ENCODE measurements at places on chromosomes 2 and 18.
A peak's percentile ranks its signal among the peaks of the same experiment; 100 is the strongest.

- DNase-seq: no peak
These were observed 107.9 kb downstream of the FAM124B start for GRCh38 chr2:224293976-224294375.

DNA sequence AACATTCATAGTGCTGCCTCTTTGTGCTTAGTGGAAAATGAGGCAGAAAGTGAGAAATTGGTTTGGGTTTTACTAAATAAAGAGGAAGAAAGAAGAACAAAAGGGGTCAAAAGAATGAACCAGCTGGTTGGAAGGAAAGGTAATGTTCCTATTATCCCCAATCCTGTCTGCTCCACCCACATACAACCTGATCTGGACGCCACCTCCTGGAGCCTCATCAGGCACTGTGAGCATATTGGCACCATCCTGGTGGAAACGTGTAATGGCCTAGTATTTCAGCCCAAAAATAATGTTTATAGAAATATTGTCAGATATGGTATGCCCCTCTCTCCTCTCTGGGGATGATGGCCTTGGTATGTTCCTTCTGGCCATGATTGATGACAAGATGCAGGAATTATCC is 35.6 kb upstream of the ASNSD1 start:
- DNase-seq: no peak

DNA sequence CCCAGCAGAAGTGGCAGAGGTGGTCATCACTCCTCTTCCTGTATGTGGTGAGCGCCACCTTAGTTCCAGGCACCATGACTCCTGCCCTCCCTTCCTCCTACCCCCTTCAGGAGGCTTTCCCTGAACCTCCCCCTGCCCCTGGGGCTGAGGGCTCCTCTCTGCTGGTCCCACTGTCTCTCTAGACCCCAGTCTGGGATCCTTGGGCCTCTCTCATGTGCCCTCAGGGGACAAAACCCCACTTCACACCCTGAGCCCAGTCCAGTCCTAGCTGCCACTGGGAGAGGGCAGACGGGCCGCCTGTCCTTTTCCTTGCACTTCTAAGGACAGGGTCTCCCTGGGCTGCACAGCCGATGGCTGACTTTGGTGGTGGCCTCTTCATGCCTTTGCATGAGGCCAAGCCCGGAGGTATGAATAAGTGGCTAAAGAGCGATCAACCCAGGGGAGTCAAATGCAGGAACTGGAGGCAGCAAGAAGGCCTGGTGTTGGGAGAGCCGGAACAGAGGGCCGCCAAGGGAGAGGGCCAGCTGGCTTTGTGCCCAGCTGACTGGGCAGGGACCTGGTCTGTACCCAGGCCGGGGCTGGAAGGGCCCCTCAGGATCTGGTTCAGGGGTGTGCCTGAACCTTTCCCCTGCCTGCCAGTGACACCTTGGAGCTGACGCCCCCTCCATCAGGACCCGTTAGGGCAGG is 29.5 kb downstream of the GLI2 start:
- no peak for DNase-seq

DNA sequence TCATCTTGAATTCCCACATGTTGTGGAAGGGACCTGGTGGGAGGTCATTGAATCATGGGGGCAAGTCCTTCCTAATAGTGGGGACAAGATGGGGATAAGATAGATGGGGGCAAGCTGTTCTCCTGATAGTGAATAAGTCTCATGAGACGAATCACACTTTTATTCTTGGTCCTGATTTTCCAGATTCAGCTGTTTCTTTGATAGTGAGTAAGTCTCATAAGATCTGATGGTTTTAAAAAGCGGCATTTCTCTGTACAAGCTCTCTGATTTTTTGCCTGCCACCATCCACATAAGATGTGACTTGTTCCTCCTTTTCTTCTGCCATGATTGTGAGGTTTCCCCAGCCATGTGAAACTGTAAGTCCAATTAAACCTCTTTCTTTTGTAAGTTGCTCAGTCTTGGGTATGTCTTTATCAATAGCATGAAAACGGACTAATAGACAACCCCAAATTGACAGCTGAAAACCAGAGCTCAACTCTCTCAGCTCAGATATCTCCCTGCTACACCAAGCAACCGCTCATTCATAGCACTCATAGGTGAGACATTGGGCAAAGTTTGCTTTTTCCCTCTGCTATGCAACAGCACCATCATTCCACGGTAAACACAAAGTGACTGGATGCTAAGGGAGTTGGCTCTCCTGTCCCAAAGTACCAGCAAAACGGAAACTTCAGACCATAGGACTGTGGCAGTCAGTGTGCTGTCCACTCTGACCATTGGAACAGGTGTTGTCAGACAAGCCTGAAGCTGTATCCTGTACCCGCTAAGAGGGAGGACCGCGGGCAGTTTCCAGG is 44.9 kb upstream of the TBC1D8 start:
- DNase-seq: no peak

DNA sequence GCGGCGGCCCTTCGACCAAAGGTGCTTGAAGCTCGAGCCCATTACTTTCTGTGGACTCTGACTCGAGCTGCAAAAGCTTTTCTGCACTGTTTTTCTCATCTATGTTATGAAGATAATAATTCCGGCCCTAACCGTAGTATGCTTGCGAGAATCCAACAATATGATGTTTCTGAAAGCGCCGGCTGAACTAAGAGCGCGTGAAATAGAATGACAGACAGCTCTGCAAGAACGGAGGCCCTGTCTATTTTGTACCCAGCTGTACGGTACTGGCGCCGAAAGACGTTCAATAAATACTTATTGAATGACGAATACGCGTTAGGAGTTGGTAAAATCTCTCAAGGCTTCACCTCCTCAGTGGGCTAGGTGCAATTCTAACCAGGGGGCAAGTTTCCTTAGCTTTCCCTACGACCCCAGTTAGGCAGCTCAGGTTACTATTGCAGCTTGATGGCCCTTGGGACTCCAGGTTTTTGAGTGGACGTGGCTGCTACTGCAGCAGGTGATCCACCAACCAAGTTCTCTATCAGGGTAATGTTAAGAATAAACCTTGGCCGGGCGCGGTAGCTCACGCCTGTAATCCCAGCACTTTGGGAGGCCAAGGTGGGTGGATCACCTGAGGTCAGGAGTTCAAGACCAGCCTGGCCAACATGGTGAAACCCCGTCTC is 570 bp downstream of the SCRN3 start:
- DNase-seq: no peak

DNA sequence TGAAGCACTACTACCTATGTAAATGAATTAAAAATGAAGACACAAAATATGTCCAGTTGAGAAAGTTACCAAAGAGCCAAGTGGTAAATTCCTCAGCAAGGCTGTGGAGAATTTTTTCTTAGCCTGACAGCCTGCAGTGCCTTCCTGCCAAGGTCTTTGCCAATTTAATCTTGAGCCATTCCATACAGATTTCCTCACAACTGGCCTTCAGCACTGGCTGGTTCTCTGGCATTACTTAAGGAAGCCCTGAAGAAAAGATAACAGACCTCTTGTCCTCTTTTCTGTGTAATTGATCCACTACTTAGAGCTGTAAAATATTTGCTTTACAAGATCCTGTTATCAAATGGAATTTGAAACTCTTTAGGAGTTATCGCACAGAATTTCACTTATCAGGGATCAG is 334.2 kb upstream of the LRRTM1 start:
- no peak for DNase-seq

DNA sequence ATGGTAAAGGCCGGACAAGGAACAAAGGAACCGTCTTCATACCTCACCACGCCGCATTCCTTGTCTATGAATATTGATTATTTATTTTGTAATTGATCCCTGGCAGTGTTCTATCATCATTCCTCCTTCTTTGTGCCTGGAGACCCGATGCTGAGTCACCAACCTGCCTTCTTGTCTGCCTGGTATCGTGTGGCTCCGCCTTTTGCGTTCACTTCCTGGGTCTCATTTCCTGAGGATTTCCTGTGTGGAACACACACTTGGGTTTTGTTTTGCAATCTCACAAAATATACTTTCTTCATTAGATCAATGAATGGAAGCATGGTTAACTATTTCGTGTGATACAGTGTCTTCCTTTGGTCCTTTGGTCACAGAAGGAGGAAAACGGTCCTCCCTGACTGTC is 95.5 kb upstream of the SNTG2 start:
- peak; percentile 39 for DNase-seq

DNA sequence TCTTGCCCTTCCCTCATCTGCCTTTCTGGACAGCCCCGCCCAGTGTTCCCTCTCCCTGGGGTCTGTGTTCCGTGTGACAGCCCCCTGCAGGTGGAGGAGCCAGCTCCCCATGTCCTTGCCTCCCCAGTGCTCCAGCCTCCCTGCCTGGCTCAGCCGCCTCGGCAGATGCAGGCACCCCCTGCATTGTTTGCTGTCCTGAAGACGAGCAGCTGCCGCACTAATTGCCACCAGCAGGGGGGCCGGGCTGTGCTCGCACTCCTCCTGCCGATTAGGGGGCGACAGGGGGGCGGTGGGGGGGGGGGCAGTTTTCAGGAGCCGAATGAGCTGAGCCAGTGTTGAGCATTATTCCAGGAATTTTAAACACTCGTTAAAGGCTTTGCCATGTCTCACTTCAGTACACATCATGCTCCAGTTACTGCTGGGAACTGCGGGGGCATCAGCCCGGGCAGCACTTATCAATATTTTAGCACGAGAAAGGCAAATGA is 23.3 kb downstream of the SIX3 start:
- no peak for DNase-seq

DNA sequence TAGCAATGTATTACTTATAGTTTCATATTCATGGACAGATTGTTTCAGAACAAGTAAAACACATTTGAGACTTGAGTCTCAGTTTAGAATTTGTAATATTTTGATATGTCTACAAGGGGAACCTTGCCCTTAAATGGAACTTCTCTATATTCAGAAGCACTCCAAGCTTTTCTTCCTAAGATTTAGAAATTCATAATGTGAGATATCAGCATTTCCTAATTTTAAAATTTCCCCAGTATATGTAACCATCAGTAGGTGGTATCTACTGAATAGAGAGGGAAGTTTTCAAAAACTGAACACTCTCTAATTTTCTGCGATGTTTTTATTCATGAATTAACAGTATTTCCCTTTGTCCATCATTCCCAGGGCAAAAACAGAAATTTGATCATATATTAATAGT is 7.6 kb downstream of the ANKRD62 start:
- no peak for DNase-seq

DNA sequence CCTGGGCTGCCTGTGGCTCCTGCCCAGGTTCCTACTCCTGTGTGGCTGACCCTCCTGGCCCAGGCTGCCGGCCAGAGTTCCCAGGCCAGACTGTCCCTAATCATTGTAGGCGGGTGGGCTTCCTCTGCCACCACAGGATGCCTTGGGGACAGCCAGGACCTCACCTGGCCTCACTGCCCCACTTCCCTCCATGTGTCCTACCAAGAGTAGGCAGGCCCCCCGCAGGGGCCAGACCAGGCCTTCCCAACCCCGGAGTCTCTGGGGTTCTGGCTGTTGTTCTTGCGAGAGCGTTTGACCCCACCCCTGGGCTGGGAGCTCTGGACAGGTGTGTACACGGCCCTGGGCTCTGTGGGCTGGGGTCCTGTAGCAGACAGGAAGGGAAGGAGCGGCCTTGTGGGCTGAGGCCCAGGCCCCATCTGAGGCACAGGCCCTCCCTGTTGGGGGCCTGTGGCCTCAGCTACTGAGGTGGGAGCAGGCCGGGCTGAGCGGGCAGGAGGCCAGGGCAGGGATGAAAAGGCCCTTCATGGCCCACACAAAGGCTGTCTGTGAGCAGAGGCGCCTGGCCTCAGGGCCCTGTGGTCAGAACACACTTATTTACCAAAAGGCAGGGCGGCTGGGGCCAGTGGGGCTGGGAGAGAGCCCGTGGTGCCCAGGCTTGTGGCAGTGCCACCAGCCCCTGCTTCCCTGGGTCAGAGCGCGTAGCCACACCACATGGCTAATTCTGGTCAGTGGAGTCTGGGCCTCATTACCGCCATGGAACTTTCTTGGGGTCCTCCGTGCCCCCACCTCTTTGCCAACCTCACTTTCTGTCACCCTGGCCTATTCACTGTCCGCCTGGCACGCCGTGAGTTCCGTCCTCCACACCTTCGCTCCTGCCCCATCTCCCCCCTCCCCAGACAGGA is 2.0 kb downstream of the SNORC start:
- no peak for DNase-seq

DNA sequence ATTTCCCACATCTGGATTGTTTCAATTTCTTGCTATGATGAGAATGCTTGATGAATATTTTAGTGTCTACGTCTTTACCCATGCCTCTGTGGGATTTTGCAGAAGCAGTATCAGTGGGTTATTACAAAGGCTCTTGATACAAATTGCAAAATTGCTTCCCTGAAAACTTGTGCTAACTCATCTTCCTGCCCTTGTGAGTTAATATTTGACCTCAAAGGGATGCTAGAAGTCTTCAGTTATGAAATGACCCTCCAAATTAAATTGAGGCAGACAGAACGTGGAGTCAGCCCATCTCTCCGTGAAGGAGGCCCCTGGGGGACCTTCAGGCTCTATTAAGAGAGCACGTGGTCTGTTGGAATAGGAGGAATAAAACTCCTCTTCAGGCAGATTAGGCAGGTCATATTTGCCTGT is 239.2 kb upstream of the HS6ST1 start:
- DNase-seq: no peak

DNA sequence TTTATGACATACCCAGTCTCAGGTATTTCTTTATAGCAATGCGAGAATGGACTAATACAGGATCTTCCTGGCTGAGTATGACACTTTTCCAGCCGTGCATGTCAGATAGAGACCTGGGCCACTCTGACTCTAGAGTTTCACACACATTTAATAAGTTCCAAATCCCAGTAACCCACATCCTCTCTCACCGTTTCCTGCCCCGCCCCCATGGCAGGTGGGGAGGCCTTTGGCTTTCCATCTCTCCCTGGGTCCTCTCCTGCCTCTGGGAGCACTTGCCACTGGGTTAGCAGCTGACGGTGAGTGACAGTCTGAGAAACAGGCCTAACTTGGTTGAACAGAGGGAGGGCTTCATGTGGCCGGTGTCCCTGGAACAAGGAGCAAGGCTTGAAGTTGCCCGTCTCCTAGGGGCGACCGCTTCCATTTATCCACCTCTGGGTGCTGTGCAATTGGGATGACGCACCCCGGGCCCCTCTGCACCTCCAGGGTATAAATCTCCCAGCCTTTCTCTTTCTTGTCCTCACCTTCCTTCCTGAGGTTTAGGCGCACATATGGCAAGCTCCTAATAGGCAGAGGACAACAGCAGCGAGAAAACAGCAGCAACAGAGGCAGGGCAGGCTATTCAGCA is 152.7 kb upstream of the HDAC4 start:
- DNase-seq: no peak

DNA sequence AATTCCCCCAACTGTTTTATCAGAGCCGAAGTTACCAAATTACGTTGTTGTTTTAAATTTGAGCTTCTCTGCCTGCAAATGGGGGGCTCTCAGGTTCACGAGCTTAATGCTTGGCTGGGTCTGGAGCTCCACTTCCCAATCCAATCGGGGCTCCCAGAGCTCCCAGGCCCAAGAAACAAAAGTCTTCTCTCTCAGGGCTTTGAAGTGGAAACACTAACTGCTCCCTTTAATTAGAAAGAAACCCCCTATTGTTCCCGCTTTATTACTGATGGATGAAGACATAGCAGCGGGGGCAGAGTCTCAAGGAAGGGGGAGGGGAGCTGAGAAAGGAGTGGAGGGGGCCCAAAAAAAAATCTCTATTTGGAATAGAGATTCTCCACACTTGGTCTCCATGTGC is 15.6 kb upstream of the PKDCC start:
- no peak for DNase-seq

- no peak for DNase-seq
These were observed 52.7 kb upstream of the CYP1B1 start for GRCh38 chr2:38128653-38129052.
